ENCODE measurements at places on chromosomes 5 and 9.

GRCh38 chr5:163608621-163609020 is 103.2 kb downstream of the MAT2B start:
- no peak for DNase-seq

- DNase-seq: peak; percentile 63
Measured at GRCh38 chr5:135398855-135399793, at the start of gene MACROH2A1. MACROH2A1 (minus strand) TSS chr5:135399231; CDS start chr5:135389093, 10,138 bp downstream.

DNA sequence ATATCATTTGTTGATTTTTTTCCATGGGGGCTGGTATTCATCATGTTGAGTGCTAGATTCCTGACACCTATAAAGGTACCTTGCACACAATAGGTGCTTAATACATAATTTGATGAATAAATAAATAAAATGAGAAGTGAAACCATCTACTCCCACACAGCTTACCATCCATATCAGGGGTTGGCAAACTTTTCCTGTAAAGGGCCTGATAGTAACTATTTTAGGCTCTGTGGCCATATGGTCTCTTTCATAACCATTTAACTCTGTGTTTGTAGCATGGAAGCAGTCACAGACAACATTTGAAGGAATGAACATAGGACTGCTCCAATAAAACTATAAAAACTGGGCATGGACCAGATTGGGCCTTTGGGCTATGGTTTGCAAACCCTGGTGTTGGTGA is 100.3 kb downstream of the GCNT1 start:
- DNase-seq: no peak

DNA sequence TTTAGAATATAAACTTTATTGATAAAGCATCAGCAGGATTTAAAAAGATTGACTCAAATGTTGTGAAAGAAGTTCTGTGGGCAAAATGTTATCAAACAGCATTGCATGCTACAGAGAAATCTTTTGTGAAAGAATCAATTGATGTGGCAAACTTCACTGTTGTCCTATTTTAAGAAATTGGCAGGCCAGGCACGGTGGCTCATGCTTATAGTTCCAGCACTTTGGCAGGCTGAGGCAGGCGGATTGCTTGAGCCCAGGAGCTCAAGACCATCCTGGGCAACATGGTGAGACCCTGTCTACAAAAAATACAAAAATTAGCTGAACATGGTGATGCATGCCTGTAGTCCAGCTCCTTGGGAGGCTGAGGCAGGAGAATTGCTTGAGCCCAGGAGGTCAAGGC is 17.4 kb downstream of the ZBTB43 start:
- DNase-seq: no peak

- peak; percentile 72 for DNase-seq
Measured at GRCh38 chr5:150458802-150459557, 9.4 kb upstream of the RPS14 start.

DNA sequence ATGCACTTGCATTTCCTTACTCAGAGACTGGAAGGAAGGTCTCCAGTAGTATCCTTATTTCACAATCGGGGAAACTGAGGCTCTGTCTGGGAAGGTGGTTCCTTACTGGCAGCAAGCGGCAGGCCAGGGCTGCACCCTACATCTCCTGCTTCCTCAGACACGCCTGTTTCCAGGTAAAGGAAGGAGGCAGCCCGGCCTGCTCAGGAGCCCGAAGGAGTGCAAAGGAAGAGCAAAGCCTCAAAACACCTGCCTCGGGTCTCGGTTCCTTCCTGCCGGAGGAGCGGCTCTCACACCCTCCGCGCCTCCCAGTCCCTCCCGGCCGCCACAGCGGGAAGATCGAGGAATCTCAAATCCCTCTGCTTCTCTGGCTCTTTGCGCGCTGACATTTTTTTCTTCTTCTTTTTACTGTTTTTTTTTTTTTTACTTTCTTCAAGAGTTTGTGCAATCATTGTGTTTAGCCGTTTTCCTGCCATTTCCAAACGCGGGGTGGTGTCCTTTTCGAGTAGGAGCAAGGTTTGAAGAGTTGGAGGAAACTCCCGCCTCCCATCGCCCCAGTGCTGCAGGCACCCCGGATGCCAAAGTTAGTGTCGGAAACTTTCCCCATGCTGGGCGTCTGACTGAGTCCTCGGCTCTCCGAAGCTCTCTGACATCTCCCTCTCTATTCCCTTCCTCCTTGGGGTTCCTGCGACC is 1.0 kb downstream of the GGTA1 start:
- DNase-seq: peak; percentile 55

DNA sequence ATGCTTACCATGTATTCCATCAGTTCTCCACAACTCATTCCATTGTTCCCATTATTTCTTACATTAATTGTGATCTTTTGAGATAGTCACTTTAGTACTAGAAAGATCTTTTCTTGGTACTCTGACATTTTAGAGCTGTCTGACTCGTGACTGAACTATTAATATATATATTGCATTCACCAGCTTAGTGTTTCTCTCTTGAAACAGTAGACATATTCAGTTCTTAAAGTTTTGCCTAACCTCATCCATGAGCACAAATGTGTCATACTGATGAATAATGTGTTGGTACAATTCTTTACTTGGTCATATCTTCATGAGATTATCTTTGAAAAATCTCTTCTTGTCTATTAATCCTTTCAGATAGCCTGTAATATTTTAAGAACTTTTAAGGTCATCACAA is 74.3 kb downstream of the NLN start:
- DNase-seq: no peak

GRCh38 chr5:107203243-107203642 is 467.5 kb downstream of the EFNA5 start:
- no peak for DNase-seq

- no peak for DNase-seq
Measured at GRCh38 chr5:160702311-160702803, 149.7 kb downstream of the ATP10B start.

DNA sequence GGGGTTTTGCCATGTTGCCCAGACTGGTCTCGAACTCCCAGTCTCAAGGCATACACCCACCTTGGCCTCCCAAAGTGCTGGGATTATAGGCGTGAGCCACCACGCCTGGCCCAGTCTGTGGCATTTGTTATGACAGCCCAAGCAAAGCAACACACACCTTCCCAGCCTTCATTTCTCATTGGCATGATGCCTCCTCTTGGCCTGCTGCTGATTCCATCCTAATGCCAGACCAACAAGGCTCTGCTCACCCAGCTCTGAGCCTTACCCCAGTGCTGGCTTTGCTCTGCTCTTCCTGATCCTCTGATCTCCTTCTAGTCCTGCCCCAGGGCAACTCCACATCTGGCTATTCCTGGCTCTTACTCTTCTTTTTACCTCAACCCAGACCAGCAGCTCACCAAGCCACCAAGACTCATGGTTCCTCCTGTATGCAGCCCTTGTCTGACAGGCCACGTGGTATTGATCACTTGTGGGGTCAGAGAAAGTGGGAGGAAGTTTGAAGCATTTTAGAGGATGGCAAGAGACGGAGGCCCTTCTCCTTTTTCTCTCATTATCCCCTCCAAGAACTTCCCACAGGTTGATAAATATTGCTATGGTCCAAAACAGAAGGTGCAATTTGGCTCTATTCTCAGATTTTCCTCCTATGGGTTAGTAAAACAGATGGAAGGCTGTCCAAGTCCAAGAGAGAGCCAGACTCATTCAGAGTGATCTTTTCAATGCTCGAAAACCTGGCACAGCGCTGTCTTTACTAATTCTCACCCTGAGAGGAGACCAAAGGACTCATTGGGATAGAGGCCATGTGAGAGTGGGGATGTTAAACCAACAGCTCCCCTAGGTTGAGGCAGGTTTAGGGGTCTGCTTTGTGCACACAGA is 958 bp downstream of the CD180 start:
- no peak for DNase-seq

- DNase-seq: no peak
Measured at GRCh38 chr9:75992482-75993206, 102.2 kb downstream of the PCSK5 start.

- DNase-seq: no peak
Measured at GRCh38 chr5:6143523-6143922, 234.8 kb downstream of the MED10 start.
